Fibroblast of pulmonary artery (primary cell): ENCODE measurements at places on chromosomes 3 and 15.

- DNase-seq = no peak
These were observed 89.1 kb upstream of the GALNT15 start for GRCh38 chr3:16085410-16085809.

DNA sequence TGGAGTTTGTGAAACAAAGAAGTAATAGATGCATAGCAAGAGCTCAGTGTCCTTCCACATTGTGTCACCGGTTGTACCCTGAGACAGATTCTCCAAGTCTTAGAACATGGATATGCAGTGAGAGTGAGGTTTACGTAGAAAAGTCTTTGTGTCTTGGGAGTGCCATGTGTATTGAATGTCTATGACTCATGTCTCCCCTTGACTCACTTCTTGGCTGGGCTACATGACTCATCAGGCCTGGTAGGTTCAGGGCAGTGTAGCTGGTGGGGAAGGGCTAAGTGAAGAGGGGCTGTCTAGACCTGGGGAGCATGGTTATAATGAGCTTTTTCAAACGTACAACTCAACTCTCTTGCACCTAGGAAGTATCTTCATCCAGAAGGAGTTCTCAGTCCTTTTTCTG is 167.4 kb downstream of the GAP43 start:
- DNase-seq = peak; percentile 96

- no peak for DNase-seq
These were observed 112.2 kb upstream of the TSPAN3 start for GRCh38 chr15:77183066-77183465.

- peak; percentile 18 for DNase-seq
These were observed 32.1 kb downstream of the PLCL2 start for GRCh38 chr3:16916840-16917239.

DNA sequence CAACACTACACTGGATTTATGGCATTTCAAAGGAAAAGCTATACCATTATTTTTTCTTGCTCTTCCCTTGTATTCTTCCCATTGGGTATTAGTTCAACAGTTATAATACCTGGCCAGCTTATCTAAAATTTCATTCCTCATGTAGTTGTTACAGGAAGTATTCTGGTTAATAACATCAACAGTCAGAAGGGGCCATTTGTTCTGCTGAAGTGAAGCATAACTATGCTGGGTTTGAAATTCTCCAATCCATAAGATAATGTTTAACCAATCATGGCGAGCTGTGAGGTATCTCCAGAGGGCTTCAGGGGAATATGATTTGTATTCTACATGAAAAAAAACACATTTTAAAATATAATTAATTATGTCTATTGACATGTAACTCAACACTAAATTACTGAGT is 43.4 kb downstream of the SPG11 start:
- DNase-seq = no peak

DNA sequence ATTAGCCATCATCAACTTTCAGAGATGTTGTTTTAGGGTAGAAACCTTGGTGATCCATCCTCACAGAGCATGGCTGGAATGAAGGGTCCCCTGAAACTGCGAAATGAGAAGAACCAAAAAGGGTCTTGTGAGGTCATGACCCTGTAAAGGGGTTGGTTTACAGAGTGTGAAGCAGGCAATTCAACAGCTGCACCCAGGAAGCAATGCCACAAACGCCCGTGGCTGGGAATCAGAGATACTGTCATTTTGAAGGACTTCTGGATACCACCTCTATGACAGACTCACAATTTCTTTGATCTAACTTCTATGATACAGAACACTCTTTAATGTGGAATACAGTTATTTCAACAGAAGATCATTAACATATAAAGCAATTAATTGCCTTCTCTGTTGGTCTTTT is 79.1 kb downstream of the GREM1 start:
- no peak for DNase-seq

DNA sequence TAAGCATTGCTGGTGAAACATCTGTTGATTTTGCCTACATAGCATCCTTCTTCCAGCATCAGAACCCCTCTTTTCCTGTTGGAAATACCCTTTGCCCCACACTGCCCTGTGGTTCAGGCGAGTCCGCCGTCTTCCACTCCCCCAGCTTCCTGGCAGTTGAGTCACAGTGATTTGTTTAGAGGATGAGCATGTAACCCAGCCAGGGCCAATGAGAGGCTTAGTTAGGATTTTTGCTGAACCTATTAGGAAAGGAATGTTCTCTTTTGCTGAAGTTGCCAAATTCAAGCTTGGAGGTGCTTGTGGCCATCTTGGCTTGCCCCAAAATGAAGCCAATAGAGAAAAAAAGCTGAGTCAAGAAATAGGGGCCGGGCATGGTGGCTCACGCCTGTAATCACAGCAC is 19.0 kb upstream of the MEX3B start:
- DNase-seq = peak; percentile 47

- peak; percentile 31 for DNase-seq
These were observed 64.2 kb downstream of the ECT2 start for GRCh38 chr3:172814738-172815137.

DNA sequence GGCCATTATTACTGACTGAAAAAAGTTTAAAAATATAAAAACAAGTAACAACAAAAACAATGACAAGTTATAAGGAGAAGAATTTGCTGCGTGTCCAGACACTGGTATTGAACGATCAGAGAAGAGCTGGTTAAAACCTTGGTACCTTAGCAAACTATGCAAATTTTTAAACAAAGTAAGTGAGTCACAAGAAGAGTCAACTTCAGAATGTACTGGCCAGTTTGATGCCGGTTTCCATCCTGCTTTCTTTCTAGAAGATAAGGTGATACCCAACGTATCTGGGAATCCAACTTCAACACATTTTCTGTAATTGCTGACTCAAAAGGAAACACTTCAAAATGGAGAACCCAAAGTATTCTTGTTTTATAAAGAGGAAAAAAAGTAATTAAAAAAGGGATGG is 49.8 kb downstream of the RUBCN start:
- no peak for DNase-seq

DNA sequence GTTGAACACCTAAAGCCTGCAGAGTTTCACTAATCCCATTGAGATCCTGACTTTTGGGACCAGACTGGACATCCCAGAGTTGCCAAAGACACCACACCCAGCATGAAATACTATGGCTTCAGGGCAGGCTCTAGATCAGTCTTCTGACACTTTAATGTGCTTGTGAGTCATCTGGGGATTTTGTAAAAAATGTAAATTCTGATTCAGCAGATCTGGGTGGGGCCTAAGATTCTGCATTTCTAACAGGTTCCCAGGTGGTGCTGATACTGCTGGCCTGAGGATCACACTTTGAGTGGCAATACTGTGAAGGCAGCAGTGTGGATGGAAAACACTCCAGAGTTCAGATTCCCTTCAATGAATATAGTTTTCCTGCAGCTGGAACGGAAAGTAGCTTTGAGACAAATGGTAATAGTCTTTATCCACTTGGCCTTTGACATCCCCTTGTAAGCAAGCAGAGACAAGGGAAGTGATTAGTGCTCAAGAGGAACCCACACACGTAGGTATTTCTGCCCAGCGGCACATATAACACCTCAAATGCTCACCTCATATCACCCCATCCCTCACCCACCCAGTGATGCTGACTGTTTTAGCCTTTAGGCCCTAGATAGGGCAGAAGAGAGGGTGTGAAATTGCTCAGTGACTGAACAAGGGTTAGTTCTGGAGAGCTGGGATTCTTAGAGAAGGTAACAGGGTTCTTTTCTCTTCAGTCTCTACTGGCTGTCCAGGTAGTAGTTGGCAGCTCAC is 51.5 kb upstream of the GSK3B start:
- peak; percentile 34 for DNase-seq

GRCh38 chr3:177516158-177517011 is 319.1 kb upstream of the TBL1XR1 start:
- DNase-seq = peak; percentile 97

DNA sequence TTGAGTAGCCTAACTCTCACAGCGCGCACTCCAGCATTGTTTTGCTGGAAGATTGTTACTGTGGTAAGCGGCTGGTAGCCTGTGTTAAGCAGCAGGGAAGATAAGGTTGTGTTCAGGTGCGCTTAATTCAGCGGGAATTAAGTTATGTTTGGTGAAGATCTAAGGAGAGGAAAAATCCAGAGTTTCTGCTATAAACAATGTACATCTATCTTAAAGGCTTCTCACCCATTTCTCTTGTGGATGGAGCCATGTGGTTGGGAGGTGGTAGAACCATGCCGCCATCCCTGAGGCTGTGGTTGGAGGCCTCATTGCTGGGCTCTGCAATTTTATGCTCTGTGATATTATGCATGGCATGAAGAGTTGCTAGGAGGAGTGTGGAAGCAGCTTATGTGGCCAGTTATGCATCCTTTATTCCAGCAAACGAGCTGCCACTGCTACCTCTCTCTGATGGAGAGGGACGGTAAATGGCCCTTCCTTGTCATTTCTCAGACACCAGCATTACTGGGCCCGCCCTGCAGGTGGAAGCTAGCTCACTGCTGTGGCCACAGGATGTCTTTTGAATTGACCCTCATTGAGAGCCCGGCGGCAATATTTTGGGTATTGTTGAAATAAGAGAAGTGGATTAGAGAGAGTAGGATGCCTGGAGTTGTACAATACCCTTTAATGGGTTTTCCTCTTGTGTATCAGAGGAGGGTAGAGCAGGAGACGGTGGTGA is 1.3 kb downstream of the MINAR1 start:
- no peak for DNase-seq

GRCh38 chr3:195416795-195417194 is 26.0 kb downstream of the ACAP2 start:
- DNase-seq = no peak

DNA sequence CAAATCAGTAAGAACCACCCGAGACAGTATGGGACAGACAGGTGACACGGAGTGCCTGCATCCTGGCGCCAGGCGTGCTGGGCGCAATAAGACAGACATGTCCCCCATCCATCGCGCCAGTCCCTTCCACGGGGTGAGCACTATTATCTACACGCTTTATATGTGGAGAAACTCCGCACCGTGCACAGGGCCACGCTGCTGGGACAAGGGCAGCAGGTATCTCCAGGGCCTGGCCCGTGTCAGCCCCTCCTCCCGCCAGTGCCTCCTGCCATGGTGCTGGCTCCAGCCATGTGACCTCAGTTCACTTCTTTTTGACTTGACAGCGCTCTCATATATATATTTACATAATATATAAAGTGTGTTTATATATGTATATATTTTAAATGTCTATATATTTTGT is 42.6 kb downstream of the TNK2 start:
- no peak for DNase-seq

GRCh38 chr3:183975981-183976662 is 41.6 kb downstream of the ABCC5 start:
- DNase-seq = peak; percentile 9

- DNase-seq = no peak
These were observed 398.8 kb upstream of the ATP10A start for GRCh38 chr15:26261966-26262365.

- no peak for DNase-seq
These were observed 112.0 kb downstream of the WNT7A start for GRCh38 chr3:13767896-13768295.

DNA sequence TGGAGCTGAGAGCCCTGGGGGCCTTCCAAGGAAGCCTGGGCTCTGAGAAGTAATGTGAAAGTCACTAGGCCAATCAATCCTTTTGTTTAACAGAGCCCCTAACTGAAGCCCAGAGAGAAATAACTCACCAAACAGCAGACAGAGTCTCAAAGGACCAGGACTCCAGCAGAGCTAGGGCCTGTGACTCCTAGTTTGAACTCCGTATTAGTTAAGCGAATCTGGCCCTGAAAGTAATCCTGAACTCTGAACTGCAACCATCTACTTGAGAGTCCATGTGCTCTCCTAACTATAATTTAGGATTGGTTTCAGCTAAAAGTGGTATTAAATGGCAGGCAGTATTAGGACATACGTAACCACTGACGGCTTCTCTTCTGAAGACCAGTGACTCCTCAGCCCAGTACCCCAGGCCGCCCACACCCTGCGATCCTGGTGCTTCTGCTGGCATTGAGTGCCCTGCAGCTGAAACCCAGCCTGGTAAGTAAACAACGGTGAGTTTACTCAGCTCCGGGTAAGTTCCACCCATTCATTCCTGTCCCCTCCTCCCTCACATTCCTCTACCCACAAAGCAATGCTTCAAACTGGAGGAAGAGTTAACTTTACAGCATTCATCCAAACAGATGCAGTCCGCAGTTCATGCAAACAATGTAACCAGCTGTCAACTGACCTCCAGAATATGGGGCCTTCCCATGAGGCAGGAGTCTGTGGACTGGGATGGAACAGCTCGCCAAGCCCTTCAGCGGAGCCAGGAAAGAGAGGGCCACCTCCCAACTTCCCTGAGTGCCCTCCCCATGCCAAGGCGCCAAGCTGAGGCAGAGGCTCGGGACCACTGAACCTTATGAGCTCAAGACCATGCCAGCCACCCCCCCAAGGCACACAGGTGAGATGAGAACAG is 7.3 kb downstream of the MYO5C start:
- DNase-seq = peak; percentile 11

- DNase-seq = no peak
These were observed 145.8 kb downstream of the LPP start for GRCh38 chr3:188299708-188300107.

- DNase-seq = no peak
These were observed 286.8 kb upstream of the NR2F2 start for GRCh38 chr15:96043591-96044171.

DNA sequence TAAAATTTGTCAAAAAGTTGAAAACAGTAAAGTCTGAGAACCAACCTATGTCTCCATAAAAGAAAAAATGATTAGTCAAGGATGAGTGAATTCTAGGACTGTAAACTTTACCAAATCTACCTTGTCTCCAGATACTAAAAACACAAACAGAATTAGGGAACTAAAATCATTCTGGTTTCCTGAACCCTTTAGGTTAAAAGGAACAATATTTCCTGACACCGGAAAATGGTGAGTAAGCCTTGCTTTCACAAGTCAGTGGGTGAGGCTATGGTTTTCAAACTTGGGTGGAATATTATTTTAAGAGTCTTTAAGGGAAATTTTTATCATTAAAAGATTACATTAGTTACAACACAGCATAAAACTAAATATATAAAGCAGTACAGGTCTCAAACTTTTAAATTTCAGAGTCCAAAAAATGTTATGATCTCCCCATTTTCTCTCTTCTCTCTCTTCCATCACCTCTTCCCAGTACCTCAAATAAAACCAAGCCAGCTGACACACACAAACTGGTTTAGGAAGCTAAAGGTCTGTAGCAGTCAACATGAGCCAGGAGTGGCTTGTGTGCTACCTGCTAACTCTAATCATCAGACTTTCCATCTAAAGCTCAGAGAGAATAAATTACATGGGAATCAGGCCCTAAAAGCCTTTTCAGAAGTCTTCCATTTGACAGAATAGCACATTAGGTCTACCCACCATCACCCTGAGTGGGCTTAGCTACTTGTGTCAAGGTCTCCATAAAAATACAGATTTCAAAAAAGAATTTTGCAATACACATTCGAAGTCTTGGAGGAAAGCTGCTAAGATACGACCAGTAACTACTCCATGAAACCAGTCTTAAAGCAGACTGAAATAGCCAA is 2.2 kb downstream of the SLC12A6 start:
- peak; percentile 54 for DNase-seq

- DNase-seq = no peak
These were observed 697.1 kb downstream of the NLGN1 start for GRCh38 chr3:174094669-174095068.

DNA sequence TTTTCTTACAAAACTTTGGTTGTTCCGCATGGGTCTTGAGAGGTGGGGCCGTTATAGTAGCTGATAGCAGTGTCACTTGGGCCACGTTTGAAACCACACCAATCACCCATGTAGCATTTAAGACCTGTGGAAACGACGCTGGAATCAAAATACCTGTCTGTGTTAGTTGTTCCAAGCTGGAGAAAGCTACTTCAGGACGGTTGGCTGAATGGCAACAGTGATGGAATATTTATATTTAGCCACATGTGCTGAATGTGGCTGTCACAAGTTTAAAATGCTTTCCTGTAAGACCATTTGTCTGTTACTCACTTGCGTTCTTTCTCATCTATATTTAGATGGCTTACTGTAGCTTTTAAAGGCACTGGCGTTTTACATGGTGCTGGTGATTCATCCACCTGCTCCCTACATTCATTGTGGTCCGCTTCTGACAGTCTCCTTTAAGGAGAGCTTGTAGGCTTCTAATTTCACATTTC is 1.4 kb downstream of the DNAJA4 start:
- DNase-seq = peak; percentile 17
